GM23248 (cell line): ENCODE measurements at places on chromosomes 5 and 9.

- no peaks in the 10 kb centered on the region for H3K27me3 ChIP-seq
- peak; percentile 53 for DNase-seq
- no peaks in the 10 kb centered on the region; the same call in 1 of the 2 replicates for H3K4me1 ChIP-seq
- H3K27ac ChIP-seq, result no peak overlapping the region
- no peak overlapping the region for H3K4me3 ChIP-seq
Observed at GRCh38 chr9:123387686-123388085, 31.7 kb downstream of the CRB2 start.

DNA sequence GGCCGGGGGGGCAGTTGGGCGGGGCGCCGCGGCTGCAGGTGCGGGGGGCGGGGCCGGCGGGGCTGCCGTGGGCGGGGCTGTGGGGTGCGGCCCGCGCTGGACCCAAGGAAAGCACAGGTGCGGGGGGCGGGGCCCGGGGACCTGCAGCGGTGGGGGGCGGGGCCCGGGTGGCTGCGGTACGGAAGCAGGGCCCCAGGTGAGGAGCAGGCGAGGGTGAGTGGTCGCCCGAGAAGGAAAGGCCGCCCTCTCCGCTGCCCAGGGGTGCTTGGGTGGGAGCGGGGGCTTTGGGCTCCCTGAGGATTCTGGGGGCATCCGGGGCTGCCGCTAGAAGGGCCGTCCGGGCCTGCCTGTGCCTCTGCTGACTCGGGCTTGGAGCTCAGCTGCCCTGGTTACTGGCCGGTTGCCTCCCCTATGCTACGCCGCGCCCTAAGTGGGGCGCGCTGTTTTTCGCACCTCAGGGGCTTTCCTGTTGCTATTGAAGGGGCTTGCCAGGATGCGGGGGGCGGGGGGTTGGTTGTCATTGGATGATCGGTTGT lies 767 bp downstream of the RALGPS1 start:
- H3K27me3 ChIP-seq, result peaks cover 6% of the 10 kb centered on the region; the same call in 1 of the 2 replicates
- H3K4me1 ChIP-seq, result no peaks in the 10 kb centered on the region
- H3K4me3 ChIP-seq, result no peak overlapping the region

DNA sequence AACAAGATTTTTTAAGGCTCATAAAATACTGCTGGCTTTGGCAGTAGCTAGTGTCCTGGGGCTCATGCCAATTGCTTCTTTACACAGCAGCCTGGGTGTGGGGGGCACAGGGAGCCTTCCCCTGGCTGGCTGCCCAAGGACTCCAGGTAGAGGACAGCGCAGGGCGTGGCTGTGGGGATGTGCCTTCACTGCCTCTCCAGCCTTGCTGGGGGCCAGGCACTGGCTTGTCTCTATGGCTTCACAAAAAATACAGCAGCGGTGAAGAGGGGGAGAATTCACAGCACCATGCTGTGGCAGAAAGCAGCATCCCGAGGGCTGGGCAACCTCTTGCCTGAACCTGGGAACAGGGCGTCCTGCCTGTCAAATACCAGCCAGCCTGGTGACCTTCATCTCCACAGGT lies 57.4 kb downstream of the DAP start:
- no peak overlapping the region for H3K4me3 ChIP-seq
- H3K36me3 ChIP-seq, result no peaks in the 10 kb centered on the region
- DNase-seq, result no peak
- no peaks in the 10 kb centered on the region for H3K27me3 ChIP-seq
- H3K27ac ChIP-seq, result no peak overlapping the region

DNA sequence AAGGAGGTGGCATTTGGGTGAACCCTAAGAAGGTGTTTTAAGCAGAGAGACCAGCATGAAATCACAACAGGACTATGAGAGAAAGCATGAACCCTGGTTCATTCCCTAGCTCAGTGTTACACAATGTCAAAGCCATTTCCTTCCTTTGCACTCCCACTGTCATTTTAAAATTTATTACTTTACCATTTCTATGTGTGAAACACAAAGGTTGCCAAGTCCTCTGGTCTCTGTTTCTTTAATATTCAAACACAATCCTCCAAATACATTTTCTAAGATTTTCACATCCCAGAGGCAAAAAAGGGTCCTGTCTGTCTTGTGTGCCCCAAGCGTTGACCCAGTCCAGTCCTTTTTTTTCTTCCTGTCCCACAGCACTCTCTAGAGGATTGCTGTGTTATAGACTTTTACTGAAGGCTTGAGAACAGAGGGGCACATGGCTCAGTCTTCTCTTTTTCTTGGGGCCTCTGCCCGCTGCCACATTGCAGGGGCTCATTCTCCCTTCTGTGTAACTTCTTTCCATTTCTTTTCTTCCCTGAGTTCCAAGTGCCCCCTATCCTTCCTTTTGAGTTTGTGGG lies 78.6 kb upstream of the SLC28A3 start:
- no peaks in the 10 kb centered on the region; the same call in 1 of the 2 replicates for H3K27me3 ChIP-seq
- H3K4me1 ChIP-seq, result no peaks in the 10 kb centered on the region
- H3K4me3 ChIP-seq, result no peak overlapping the region
- H3K36me3 ChIP-seq, result no peaks in the 10 kb centered on the region

GRCh38 chr5:40017135-40017534 lies 592.4 kb upstream of the DAB2 start:
- no peak overlapping the region for H3K4me3 ChIP-seq
- no peaks in the 10 kb centered on the region for H3K4me1 ChIP-seq
- no peaks in the 10 kb centered on the region for H3K36me3 ChIP-seq
- no peaks in the 10 kb centered on the region for H3K27me3 ChIP-seq

- H3K4me1 ChIP-seq, result peaks cover 7% of the 10 kb centered on the region; the same call in 1 of the 2 replicates
- no peak overlapping the region for H3K4me3 ChIP-seq
- H3K27ac ChIP-seq, result no peak overlapping the region
- no peaks in the 10 kb centered on the region for H3K36me3 ChIP-seq
Observed at GRCh38 chr9:76027416-76027815, 136.9 kb downstream of the PCSK5 start.

- no peaks in the 10 kb centered on the region for H3K36me3 ChIP-seq
- no peak overlapping the region for H3K4me3 ChIP-seq
- no peak overlapping the region for H3K27ac ChIP-seq
- DNase-seq, result no peak
- H3K27me3 ChIP-seq, result no peaks in the 10 kb centered on the region
Observed at GRCh38 chr5:65105301-65105700, 336.6 kb downstream of the CWC27 start.

DNA sequence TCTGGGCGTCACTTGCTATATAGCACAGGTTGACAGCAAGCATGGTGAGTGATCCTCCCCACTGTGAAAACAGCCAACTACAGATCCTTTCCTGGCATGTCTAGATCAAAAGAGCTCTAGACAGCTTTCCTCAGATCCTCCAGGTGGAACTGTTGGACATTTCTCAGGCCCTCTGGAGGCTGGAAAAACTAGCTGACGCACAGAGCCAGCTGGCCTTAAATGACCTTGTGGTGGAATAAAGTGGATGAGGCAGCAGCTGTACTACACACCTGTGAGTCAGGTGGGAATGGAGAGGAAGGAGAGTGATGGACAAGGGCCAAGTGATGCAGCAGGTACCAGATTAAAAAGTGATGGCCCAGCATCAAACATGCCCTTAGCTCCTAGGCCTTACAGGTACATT lies 172.7 kb downstream of the TRIM32 start:
- H3K27me3 ChIP-seq, result no peaks in the 10 kb centered on the region; the same call in 1 of the 2 replicates
- no peak overlapping the region for H3K27ac ChIP-seq
- no peaks in the 10 kb centered on the region for H3K36me3 ChIP-seq

- no peaks in the 10 kb centered on the region for H3K4me1 ChIP-seq
- H3K27ac ChIP-seq, result no peak overlapping the region
- no peak overlapping the region for H3K4me3 ChIP-seq
- no peak for DNase-seq
- H3K27me3 ChIP-seq, result no peaks in the 10 kb centered on the region
Observed at GRCh38 chr9:13171261-13171660, 108.2 kb downstream of the MPDZ start.

GRCh38 chr5:143023411-143024096 lies 253.4 kb downstream of the ARHGAP26 start:
- peak; percentile 63 for DNase-seq
- no peaks in the 10 kb centered on the region for H3K27me3 ChIP-seq
- H3K4me3 ChIP-seq, result no peak overlapping the region
- H3K36me3 ChIP-seq, result no peaks in the 10 kb centered on the region

GRCh38 chr9:118829334-118829733 lies 539.9 kb downstream of the BRINP1 start:
- H3K27me3 ChIP-seq, result no peaks in the 10 kb centered on the region
- H3K4me1 ChIP-seq, result no peaks in the 10 kb centered on the region
- H3K4me3 ChIP-seq, result no peak overlapping the region
- H3K27ac ChIP-seq, result no peak overlapping the region
- H3K36me3 ChIP-seq, result no peaks in the 10 kb centered on the region

GRCh38 chr5:62780230-62780629 lies 201.6 kb downstream of the LRRC70 start:
- no peak overlapping the region for H3K4me3 ChIP-seq
- no peaks in the 10 kb centered on the region for H3K36me3 ChIP-seq
- no peaks in the 10 kb centered on the region for H3K27me3 ChIP-seq
- H3K27ac ChIP-seq, result no peak overlapping the region
- H3K4me1 ChIP-seq, result no peaks in the 10 kb centered on the region
- no peak for DNase-seq

GRCh38 chr9:88503845-88504764 lies 30.9 kb upstream of the NXNL2 start:
- no peak for DNase-seq
- no peak overlapping the region for H3K4me3 ChIP-seq
- H3K4me1 ChIP-seq, result no peaks in the 10 kb centered on the region

- H3K36me3 ChIP-seq, result 0 out of 2 replicates have a peak, but pooled peaks cover 4% of the 10 kb centered on the region
- no peak overlapping the region for H3K4me3 ChIP-seq
- H3K4me1 ChIP-seq, result no peaks in the 10 kb centered on the region
- no peak overlapping the region for H3K27ac ChIP-seq
Observed at GRCh38 chr5:102893942-102894341, 138.8 kb downstream of the PAM start.

DNA sequence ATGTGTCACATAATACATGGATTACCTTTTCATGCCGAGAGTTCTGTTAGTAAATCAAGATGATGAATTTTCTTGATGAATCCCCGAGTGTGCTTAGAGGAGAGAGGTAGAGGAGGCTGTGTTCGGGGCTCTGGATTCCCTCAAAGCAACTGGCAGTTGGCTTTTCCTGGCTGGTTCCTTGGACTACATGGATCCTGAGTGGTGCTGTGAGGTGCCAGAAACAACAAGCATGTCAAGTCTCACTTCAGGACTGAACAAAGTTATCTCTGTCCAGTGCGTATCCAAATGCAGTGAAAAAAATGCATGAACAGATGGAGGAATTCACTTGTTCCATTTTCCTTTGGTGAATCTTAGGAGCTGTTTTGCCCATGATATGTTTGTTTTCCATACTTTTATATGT lies 231.7 kb downstream of the FBXL7 start:
- H3K4me3 ChIP-seq, result no peak overlapping the region
- H3K36me3 ChIP-seq, result no peaks in the 10 kb centered on the region
- H3K4me1 ChIP-seq, result no peaks in the 10 kb centered on the region; the same call in 1 of the 2 replicates
- H3K27me3 ChIP-seq, result no peaks in the 10 kb centered on the region

DNA sequence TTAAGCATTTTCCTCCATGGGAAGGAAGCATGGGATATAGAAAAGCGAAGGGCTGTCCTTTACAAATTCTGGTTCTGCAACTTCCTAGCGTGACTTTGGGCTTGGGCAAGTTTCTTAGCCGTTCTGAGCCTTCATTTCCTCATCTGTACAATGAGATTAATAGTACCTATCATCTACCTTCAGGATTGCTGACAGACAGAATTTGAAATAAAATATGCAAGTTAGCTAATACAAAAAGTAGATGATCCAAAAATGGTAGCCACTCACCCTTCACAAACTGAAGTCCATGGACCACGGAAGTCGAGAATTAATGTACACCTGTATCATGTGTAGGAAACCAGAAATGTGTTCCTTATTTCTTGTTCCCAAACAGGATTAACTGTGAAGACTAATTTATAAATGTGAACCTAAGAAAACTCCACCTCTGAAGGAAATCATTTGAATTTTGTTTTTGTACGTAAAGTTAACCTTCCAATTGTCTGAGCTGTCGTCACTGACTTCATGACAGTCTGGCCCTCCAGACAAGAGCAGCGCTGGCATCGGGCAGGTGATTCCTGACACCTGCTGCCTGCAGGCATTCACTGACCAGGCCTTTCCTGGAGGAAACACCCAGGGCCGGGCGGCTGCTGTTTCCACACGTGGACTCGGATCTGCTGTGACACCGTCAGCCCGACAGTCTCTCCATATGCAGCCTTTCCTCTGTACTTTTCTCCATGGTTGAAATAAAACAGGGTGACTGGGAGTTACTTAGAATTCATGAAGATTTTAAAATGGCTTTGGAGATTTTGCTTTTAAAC lies 63.4 kb downstream of the PSMB7 start:
- no peak overlapping the region for H3K4me3 ChIP-seq
- peaks cover 47% of the 10 kb centered on the region for H3K36me3 ChIP-seq
- no peak for DNase-seq
- no peaks in the 10 kb centered on the region for H3K27me3 ChIP-seq
- peak overlapping the region; percentile 83 for H3K27ac ChIP-seq

DNA sequence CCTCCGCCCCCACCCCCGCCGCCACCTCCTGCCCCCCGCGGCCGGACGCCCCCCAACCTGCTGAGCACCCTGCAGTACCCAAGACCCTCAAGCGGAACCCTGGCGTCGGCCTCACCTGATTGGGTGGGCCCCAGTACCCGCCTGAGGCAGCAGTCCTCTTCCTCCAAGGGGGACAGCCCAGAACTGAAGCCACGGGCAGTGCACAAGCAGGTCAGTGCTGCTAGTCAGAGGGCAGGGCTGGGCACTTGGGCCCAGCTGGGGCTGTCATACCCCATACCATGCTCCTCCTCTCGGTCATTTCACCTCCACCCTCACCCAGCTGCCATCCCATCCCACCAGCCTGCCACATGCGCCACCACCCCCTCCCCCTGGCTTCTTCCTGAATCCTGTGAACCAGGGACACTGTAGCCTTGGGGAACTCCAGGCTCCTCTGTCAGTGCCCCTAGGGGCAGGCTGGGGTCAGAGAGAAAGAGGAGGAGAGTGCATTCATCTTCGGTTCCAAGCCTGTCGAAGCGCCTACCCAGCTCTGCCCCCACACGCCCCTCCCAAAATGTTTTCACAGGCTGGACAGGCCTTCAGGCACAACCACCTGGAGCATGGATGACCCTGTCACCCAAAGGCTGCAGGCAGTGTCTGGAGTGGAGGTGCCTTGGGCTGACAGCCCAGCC lies 122.0 kb downstream of the DAB2IP start:
- no peak for DNase-seq
- no peak overlapping the region for H3K4me3 ChIP-seq
- no peak overlapping the region for H3K27ac ChIP-seq
- H3K4me1 ChIP-seq, result peaks cover 14% of the 10 kb centered on the region
